CD4-positive, alpha-beta T cell treated with Interleukin-17A for 1 hour (primary cell): ENCODE measurements at places on chromosomes 4 and X.
A peak's percentile ranks its signal among the peaks of the same experiment; 100 is the strongest.

- no peak for DNase-seq
These were observed 171.9 kb downstream of the TRAM1L1 start for GRCh38 chr4:116913451-116913850.

GRCh38 chr4:89868999-89869589, 25.6 kb upstream of the MMRN1 start:
- no peak for DNase-seq

DNA sequence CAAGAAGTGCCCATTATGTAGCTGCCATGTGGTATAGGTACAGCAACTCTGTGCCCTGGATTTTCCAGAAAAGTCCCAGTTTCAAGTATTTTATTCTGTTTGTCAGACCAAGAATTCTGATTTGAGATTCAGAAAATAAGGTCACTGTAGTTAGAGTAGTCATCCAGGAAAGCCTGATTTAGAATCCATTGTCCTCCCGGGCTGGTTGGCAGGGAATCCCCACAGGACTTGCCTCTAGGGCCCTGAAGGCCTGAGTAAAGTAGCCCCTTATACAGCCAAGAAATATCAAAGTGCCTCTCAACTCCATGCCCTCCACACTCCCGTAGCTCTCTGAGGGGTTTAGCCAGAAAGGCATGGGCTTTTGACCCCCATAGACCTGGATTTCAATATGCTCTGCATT, 36.3 kb downstream of the RTL5 start:
- DNase-seq: no peak

DNA sequence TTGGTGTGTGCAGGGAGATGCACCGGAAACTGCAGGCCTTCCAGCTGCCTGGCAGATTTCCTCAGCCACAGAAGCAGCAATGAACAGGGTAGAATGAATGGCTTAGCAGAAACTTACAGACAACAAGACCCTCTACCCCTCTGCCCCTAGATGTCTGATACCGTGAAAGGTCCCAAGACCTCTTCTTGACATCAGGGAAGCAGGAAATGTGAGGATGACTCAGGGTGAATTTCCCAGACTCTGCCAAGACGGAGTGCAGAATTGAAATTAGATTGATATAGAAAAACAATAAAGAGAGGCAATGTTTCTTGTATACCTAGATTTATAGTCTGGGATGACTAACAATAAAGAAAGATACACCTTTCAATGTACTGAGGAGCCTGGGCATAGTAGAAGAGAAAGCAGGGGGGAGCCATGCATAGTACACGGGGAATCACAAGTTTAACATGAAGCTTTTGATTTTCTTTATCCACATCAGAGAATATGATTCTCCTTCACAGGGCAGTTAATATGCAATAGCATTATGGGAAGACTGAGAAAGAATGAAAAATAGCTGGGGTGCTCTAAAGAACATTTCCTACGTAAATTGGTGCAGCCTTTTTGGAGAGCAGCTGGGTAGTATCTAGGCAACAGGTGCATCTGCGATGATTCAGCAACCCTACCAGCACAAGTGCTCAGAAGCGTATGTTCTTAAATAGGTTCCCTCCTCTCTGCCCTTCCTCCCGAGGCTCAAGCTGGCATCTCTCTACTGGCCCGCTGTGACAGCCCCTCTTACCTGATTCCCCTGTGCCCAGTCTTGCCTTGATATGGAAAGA, 18.3 kb upstream of the CXCR3 start:
- DNase-seq: no peak

DNA sequence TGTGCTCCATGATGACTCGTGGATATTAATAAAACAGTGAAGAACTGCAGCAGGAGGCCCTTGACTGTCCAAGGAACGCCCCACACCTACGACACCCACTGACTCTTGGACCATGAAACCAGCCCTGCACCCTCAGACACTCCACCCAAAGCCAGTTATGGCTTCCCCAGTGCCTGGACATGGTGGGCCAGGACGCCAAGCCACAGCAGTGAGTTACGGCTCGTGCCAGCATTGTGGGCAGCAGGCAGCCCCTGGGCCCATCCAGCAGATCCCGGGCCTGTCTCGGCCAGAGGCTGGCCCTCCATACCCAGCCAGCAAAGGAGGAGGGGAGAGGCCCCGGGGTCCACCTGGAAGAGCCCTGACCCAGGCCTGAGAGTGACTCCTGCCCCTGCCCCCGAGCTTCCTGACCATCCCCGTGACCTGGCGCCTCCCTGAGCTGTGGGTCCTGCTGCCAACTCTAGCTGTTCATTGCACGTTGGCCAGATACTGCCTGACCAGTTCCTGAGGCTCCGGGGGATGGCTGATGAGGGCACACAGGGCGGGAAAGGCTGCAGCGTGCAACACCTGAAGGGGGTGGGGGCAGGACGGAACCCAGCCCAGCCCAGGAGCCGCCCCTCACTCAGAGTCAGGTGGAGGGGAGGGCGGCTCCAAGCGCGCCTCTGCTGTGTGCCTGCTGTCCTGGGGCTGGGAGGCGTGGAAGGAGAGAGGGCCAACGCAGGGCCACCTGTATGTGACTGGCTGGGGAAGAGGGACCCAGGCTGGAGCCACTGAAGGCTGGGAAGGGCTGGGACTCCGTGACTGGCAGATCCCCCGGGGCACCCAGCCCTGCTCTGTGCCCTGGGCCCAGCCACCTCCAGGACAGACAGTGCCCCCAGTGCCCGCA, 739 bp downstream of the SLC49A3 start:
- no peak for DNase-seq

DNA sequence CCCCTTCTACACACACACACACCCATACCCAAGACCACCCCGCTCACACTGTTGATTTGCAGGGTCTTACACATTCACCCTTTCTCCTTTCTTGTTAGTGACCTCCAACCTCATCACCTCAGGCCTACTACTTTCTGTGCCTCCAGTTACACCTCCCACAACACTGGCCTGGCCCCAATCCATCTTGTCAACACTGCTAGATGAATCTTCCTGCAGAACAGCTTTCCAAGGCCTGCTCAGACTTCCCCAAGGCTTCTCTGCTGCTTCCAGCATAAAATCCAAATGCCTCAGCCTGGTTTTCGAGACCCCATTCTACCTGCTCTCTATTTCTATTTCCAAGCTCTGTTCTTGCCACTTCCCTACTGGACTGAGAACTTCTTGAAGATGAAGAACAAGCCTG, 79.9 kb downstream of the NHSL2 start:
- DNase-seq: no peak

- no peak for DNase-seq
These were observed 125.0 kb upstream of the EDNRA start for GRCh38 chr4:147355847-147356246.

- peak; percentile 57 for DNase-seq
These were observed 158.7 kb downstream of the DCHS2 start for GRCh38 chr4:154332681-154333421.

DNA sequence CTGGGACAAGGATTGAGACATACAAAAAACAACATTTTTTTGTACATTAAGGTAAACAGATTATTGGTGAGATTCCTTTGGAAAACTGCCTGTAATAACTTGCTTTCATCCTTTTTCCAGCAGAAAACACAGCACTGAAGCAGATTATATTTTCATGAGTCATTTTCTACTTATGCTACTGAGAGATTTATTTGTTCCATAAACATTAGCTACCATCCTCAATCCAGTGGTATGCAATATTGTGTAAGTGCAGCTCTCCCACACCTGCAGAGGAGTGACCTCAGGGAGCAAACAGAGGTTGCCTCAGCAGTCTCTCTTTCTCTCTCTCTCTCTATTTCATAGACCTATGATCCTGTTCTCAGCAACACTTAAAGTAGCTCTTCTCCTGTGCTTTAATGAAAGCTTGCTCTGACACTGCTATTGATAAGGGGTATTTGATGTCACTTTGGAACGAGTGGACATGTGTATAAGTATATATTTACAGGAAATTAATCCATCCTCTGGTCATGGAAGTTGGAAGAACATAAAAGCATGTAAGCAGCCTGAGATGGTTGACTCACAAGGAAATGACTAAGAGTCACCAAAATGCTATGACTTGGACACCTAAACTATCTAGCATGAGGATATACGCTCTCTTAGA, 163.7 kb upstream of the SPANXC start:
- no peak for DNase-seq

- DNase-seq: no peak
These were observed at the start of gene FMR1NB for GRCh38 chrX:147981038-147981752. Gene FMR1NB, plus strand, starts transcription at chrX:147981337. Its CDS starts 66 bp downstream, at chrX:147981403.

DNA sequence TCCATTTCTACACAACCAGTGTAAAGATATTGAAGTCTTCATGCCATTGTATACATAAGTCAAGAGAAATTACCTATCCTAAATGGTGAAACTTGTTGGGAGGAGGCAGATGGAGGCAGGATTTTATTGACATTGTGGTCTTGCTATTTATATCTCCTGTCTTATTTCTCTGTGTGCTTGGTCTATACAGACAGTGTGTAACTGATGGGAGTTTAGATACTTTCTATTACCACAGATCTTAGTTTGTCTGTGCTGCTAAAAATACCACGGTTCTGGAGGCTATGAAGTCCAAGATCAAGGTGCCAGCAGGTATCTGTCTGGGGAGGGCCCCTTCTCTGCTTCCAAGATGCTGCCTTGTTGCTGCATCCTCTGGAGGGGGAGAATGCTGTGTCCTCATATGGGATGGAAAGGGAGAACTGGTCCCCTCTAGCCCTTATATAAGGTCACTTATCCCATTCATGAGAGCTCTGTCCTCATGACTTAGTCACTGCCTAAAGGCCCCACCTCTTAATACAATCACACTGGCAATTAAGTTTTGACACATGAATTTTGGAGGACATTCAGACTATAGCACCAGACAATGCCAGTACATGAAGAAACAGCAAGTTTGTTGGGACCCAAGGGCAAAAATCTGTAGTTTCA, 62.4 kb downstream of the SYNPO2 start:
- DNase-seq: no peak

GRCh38 chrX:127459790-127460189, 592.4 kb downstream of the ACTRT1 start:
- DNase-seq: no peak

DNA sequence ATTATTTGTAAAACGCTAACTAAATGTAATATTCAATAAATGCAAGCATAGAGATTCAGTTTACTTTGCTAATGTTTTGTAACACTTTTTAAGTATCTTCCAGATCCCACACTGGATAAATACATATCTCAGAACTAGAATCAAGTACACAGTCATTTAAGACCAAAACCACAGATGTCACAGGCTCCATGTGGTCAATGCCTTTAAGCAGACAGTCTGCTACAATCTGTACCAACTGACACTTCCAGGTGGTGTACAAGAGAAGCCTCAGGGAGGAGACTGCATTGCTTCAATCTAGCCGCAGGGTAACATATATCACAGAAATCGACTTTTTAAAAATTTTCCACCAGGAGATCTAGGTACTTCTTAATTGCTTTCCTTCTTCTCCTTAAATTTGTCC, 229.6 kb upstream of the DIAPH2 start:
- no peak for DNase-seq

- no peak for DNase-seq
These were observed 193.9 kb upstream of the SPOCK3 start for GRCh38 chr4:167428156-167428555.

DNA sequence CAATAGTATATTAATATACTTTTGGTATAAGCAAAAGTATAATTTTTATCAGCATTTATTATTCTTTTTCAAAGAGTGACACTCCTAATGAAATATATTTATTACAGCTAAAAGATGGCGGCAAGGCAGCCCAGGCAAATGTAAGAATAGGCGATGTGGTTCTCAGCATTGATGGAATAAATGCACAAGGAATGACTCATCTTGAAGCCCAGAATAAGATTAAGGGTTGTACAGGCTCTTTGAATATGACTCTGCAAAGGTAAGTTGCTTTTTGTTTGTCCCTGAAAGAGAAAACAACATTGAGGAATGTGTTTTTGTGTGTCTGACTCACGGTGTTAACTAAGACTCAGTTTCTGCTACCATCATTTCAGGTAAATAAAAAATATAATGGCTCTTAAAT, 71.9 kb downstream of the PDLIM5 start:
- DNase-seq: no peak

DNA sequence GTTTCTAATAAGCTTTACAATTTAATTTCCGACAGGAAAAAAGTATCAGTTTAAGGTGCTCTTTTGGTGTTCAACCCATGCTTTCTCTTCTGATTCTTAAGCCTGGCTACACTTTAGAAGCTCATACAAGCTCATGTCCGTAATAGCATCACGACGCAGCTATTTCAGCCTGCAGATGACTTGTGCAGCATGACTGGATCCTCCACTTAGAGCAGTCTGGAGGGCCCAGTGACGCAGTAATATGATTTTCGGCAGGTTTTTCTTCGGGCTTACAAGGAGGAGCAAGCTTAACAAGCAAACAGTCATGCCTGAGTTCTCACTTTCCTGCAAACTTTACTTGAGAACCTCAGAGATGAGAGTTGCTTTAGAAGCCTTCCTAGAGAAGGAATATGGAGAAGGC, 85.3 kb upstream of the MAML3 start:
- no peak for DNase-seq

DNA sequence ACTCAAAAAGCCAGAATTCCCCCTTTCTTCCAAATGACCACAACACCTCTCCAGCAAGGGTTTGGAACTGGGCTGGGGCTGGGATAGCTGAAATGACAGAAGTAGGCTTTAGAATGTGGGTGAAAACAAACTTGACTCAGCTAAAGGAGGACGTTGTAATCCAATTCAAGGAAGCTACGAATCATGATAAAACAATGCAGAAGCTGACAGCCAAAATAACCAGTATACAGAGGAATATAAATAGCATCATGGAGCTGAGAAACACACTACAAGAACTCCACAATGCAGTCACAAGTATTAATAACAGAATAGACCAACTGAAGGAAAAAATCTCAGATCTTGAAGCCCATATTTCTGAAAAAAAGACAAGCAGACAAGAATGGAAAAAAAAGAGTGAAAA, 95.8 kb upstream of the TET2 start:
- no peak for DNase-seq

- no peak for DNase-seq
These were observed 33.5 kb downstream of the TAF7L start for GRCh38 chrX:101257448-101258258.

DNA sequence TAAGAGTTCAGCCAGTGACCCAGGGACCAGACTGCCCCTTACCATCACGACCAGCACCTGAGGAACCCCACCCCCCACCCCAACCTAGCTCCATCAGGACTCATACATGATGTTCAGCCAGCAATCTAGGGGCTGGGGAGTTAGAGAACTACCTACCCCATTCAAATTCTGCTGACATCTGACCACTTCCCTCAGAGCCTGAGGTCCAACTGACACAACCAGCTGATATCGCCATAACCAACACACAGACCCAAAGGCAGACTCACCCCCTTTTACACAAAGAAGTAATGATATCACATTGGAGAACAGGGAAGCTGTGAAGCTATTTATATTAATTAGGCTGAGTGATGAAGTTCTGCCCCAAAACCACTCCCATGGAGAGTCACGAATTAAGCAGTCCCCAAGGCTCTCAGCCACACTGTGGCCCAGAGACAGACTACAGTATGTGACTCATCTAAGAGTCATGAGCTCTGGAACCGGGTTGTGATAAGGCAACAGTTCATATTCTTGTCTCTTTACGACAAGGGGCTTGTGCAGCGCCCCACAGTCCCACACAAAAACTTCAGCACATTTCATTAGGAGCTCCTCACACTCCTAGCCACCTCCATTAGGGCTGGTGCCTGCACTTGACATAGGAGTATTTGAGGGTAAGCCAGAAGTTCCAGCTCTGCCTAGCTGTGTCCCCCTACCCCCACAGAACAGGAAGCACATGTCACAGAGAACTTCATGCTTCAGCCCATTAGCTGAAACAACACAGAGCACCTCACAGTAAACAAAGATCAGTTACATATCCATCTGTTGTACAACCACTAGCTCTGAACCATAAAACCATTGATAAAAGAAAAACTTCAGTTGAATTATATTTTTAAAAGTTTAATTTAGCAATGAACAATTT, 184.7 kb upstream of the ZCCHC13 start:
- no peak for DNase-seq

GRCh38 chr4:101064541-101065180, 282.7 kb downstream of the PPP3CA start:
- DNase-seq: no peak
